ENCODE measurements at places on chromosomes 6 and 20.

DNA sequence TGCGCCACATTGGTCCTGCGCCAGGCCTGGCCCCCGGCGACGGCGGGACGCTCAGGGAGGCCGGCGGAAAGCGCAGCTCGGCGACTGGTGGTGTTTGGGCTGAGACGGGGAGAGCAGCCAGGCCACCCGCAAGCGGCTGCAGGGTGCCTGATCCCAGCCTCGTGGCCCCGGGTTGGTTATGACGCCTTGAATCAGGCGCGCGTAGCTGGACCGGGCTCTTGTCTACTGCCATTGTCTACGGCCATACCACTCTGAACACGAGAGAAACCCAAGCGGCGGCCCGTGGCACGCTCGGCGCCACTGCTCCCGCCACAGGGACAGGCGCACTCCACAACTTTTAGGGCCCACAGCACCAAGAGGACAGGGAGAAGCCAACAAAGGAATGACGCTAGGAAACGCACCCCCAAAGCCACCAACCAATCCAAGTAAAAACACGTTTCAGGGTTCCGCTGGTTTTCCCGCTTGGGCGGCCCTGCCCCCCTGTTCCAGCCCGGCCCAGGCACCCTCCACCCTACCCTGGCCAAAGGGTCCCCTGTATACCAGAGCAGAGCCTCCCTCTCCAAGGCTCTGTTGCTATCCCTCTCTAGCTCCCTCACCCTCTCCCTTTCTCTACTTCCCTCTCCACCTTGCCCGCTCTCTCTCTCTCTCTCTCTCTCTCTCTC lies 1849.3 kb upstream of the DEFB115 start:
- H3K4me1 ChIP-seq = no peaks in the 10 kb centered on the region
- DNase-seq = no peak
- H3K27ac ChIP-seq = no peak overlapping the region
- no peak overlapping the region for H3K4me3 ChIP-seq
- no peaks in the 10 kb centered on the region for H3K27me3 ChIP-seq
- H3K36me3 ChIP-seq = no peaks in the 10 kb centered on the region

GRCh38 chr6:41561416-41561815 lies 15.2 kb downstream of the FOXP4 start:
- H3K27me3 ChIP-seq = no peaks in the 10 kb centered on the region
- H3K4me3 ChIP-seq = no peak overlapping the region
- peak overlapping the region; percentile 61 for H3K27ac ChIP-seq
- no peaks in the 10 kb centered on the region for H3K36me3 ChIP-seq
- peaks cover 59% of the 10 kb centered on the region for H3K4me1 ChIP-seq
- DNase-seq = no peak

- no peaks in the 10 kb centered on the region for H3K27me3 ChIP-seq
- H3K4me1 ChIP-seq = no peaks in the 10 kb centered on the region
- no peaks in the 10 kb centered on the region for H3K36me3 ChIP-seq
- H3K4me3 ChIP-seq = no peak overlapping the region
- no peak for DNase-seq
- H3K27ac ChIP-seq = no peak overlapping the region
These were observed 303.6 kb upstream of the POU3F2 start for GRCh38 chr6:98530732-98531131.

DNA sequence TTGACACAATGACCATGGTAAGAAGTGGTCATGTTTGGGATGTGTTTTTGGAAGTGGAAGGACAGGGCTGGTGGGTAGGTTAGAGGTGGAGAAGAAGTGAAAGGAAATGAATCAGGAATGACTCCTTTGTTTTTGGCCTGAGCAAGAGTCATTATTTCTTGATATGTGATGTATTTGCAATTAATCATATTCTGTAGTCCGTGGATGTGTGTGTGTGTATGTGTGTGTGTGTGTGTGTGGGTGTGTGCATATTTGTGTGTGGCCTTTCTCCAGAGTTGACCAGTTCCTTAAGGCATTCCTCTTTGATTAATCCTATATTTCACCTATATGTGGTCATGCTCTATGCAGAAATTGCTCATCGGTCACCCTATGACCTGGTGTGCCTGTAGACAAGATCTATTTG lies 130.7 kb downstream of the UTRN start:
- DNase-seq = no peak
- peaks cover 46% of the 10 kb centered on the region for H3K4me1 ChIP-seq
- H3K27ac ChIP-seq = peak overlapping the region; percentile 61
- no peak overlapping the region for H3K4me3 ChIP-seq
- H3K36me3 ChIP-seq = no peaks in the 10 kb centered on the region
- no peaks in the 10 kb centered on the region for H3K27me3 ChIP-seq

Measured in tibial nerve (tissue), 4 donors.